ENCODE measurements at places on chromosomes 12 and 14. TPM values are rescaled to one million over a fixed set of nuclear protein-coding genes. Genes with fewer than 3 reads are reported as not detected.

- H3K4me1 ChIP-seq = no peaks in the 10 kb centered on the region
- no peaks in the 10 kb centered on the region for H3K27me3 ChIP-seq
- no peak for DNase-seq
- no peak overlapping the region for H3K27ac ChIP-seq
These were observed 16.1 kb downstream of the NTN4 start for GRCh38 chr12:95774311-95775045.

DNA sequence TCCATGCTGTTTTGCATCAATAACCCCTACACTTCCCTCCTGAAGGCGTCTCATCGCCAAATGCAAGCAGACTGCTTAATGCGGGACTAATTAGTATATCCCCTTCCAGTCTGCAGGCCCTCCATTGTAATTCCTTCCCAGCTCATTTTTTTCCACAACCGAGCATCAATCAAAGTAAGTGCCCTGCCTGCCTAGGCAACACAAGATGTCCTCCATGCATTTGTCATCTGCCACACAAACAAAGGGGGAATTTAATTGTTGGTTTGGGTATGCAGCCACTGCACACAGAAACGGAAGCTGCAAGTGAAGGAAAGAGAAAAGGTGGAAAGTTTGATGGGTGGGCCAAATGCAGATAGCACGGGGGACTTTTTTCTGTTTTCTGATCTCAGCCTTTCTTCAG lies 168.0 kb downstream of the EGLN3 start:
- no peak overlapping the region for H3K4me3 ChIP-seq
- no peak for DNase-seq
- H3K4me1 ChIP-seq = no peaks in the 10 kb centered on the region
- no peaks in the 10 kb centered on the region for H3K27me3 ChIP-seq
- H3K27ac ChIP-seq = no peak overlapping the region

DNA sequence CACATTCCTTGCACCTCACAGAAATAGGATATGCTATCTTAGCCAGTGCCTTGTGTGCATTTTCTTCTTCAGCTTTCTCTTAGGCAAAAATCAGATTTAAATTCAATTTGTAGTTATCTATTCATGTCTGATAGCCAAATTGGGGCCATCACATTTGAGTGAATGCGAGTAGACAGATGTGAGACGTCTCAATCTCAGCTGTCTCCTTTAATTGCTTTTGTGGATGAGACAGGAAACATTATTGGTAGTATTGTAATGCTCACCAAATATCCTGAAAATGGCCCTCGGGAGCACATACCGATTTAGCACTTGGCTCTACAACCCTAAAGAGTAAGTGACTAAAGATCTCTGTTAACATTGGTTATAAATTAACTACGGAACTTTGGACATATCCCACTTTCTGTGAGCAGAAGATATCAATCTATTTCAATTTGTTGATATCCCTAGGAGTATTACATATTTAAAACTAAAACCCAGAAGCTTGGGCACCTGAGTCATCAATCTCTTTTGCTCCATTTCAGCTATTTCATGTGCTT lies 1012.5 kb upstream of the TMEM132C start:
- no peak overlapping the region for H3K27ac ChIP-seq
- no peaks in the 10 kb centered on the region for H3K4me1 ChIP-seq
- H3K27me3 ChIP-seq = no peaks in the 10 kb centered on the region
- no peak for DNase-seq
- H3K36me3 ChIP-seq = no peaks in the 10 kb centered on the region
- H3K4me3 ChIP-seq = no peak overlapping the region

- peak overlapping the region; percentile 36 for H3K27ac ChIP-seq
- no peak overlapping the region for H3K4me3 ChIP-seq
- no peaks in the 10 kb centered on the region for H3K27me3 ChIP-seq
- no peaks in the 10 kb centered on the region for H3K36me3 ChIP-seq
These were observed 14.8 kb downstream of the ZBTB39 start for GRCh38 chr12:56991319-56992246.

DNA sequence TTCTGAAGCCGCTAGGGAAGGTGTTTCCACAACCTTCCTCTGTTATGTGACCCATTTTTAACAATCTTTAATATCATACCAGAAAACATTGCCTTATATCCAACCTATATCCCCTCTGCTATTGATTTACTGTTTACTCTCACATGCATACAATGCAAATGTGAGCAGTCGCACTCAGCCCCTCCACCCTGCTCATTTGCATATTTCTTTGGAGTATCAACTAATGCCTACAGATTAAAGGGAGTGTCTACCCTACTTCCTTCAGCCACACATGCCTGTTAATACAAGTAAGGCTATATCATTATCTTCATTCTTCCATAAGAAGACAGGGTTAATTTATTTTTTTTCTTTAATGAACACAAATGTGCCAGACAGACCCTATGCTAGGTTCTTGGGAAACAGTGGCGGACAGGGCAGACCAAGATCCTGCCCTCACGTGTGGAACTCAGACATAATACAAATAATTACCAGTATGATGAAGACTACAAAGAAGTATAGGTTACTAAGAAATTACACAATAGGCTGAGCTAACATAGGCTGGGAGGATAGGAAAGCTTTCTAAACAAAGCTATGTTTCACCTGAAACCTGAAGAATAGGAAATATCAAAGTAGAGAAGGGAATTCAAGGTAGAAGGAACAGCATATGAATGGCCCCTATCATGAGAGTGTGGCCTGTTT lies 107.3 kb upstream of the MDM1 start:
- H3K4me3 ChIP-seq = no peak overlapping the region
- H3K27me3 ChIP-seq = no peaks in the 10 kb centered on the region
- no peak for DNase-seq

DNA sequence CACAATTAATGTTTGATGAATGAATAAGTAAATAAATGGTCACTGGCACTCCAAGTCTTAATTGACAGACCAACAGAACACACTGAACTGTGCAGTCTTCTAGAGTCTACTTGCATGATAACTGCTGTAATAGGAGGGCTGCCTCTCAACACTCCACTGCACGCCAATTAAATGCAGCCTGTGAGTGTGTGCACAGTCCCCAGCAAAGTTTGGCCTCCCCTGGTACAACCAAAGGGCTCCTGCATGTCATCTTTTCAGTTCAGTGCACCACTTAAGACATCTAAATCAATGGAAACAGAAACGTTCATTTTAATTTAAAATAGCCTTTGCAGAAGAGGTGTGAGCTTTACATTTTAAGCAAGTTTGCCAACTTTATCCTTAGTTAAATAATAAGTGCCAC lies 121.7 kb upstream of the USP15 start:
- H3K27ac ChIP-seq = no peak overlapping the region
- H3K4me3 ChIP-seq = no peak overlapping the region
- H3K36me3 ChIP-seq = no peaks in the 10 kb centered on the region
- H3K27me3 ChIP-seq = no peaks in the 10 kb centered on the region
- DNase-seq = peak; percentile 4

- H3K4me3 ChIP-seq = no peak overlapping the region
- no peaks in the 10 kb centered on the region for H3K36me3 ChIP-seq
- H3K27me3 ChIP-seq = no peaks in the 10 kb centered on the region
- H3K4me1 ChIP-seq = no peaks in the 10 kb centered on the region
- no peak for DNase-seq
- no peak overlapping the region for H3K27ac ChIP-seq
These were observed 6.5 kb upstream of the WASHC4 start for GRCh38 chr12:105100998-105101397.

The SLC38A4 gene
- 0.11 TPM for total RNA-seq

DNA sequence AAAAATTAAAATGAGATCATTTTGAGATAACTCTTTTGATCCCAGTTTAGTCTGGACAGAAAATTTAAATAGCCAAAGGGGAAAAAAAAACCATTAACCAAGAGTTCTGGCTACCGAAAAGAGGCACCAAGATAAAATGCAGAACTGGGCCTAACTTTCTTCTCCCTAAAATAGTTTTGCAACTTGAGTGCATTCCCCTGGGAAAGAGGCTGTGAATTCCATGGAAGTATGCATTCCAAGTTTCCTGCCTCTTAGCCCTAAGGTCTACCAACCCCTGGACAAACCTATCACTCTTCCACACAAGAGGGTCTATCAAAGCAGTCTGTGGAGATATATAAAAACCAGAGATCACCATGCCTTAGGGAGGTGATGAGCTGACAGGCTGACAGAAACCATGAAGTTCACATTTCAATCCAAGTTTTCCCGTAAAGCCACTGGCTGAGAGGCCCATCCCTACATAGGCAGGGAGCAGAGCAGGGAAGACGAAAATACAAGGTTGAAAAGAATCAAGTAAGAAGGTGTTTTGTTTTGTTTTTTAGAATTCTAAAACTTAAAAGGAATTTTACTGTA lies 33.8 kb downstream of the DCP1B start:
- peaks cover 11% of the 10 kb centered on the region for H3K4me1 ChIP-seq
- no peak overlapping the region for H3K4me3 ChIP-seq
- no peaks in the 10 kb centered on the region for H3K36me3 ChIP-seq
- no peak overlapping the region for H3K27ac ChIP-seq
- no peaks in the 10 kb centered on the region for H3K27me3 ChIP-seq

DNA sequence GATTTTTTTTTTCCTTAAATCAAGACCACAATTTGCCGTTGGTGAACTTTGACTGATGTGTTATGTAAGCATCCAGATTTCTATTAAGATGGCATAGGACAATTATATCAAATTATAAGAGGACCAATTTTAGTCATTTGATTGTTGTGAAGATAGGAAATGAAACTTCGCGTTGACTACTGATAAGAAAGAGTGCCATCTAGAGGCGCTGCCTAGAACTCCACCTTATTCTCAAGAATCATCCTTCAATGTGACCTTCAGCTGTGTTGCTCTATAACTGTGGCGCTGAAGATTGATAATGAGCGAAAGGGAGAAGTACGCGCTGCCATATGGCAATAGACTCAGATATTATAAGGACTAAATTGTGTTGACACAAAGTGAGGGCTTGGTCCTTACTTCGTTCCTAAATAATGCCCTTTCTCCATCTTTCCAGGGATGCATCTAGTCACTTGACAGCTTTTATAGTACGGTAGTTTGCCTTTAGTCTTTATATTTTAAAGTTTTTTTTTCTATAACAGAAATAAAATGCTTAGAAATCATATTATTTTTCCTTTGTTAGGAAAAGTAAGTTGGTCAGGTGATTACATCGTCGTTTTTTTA lies 350.8 kb upstream of the STXBP6 start:
- no peaks in the 10 kb centered on the region for H3K27me3 ChIP-seq
- H3K36me3 ChIP-seq = no peaks in the 10 kb centered on the region
- no peak overlapping the region for H3K4me3 ChIP-seq
- no peaks in the 10 kb centered on the region for H3K4me1 ChIP-seq
- peak; percentile 65 for DNase-seq

- H3K27ac ChIP-seq = no peak overlapping the region
- no peak overlapping the region for H3K4me3 ChIP-seq
- H3K27me3 ChIP-seq = no peaks in the 10 kb centered on the region
- H3K36me3 ChIP-seq = no peaks in the 10 kb centered on the region
- H3K4me1 ChIP-seq = no peaks in the 10 kb centered on the region
These were observed 49.8 kb downstream of the PTGER2 start for GRCh38 chr14:52363961-52364360.

- peak within 1 kb of the TSS; percentile 85 for H3K27ac ChIP-seq
- no peaks in the 10 kb centered on the region for H3K27me3 ChIP-seq
- peak; percentile 60 for DNase-seq
- H3K36me3 ChIP-seq = no peaks in the 10 kb centered on the region
These were observed at the start of gene GPR132 for GRCh38 chr14:105065280-105066228. GPR132 (minus strand) TSS chr14:105065430; CDS start chr14:105055420, 10,010 bp downstream.

The PRH2 gene
- not detected for total RNA-seq

The RAD51AP1 gene
- 1.4 TPM for total RNA-seq

DNA sequence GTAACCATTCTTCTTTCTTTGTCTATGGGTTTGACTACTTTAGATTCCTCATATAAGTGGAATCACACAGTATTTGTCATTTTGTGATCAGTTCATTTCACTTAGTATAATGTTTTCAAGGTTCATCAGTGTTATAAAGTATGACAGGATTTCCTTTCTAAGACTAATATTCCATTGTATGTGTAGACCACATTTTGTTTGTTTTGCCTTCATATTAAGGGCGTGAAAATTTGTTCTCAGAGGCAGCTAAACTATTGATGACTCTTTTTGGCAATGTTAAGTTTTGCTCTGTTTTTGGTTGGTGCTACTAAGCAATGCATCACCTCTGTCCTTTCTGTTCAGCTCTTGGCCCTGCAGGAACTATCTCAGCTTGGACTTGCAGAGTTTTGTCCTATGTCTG lies 1.7 kb upstream of the KLRG1 start:
- no peak overlapping the region for H3K27ac ChIP-seq
- H3K4me3 ChIP-seq = no peak overlapping the region
- no peaks in the 10 kb centered on the region for H3K4me1 ChIP-seq

DNA sequence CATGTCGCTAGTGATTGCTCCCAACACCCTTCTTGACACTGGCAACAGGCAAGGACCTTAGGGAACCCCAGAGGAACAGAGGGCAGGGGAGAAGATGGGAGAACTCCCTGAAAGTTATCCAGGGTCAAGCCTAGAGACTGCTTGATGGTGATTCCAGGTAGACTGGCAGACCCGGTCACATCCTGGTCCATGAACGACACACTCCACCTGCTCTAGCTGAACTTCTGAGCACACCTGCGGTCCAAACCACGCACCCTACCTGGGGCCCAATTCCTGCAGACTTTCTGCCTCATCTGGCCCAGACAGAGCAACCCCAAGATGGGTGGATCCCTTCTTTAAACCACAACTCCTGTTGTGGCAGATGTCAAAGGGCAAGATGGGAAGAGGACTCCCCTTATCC lies 34.2 kb downstream of the NCKAP5L start:
- no peaks in the 10 kb centered on the region for H3K27me3 ChIP-seq
- no peak for DNase-seq
- no peak overlapping the region for H3K4me3 ChIP-seq
- H3K36me3 ChIP-seq = peaks cover 13% of the 10 kb centered on the region
- no peak overlapping the region for H3K27ac ChIP-seq
- no peaks in the 10 kb centered on the region for H3K4me1 ChIP-seq

- no peaks in the 10 kb centered on the region for H3K4me1 ChIP-seq
- H3K4me3 ChIP-seq = no peak overlapping the region
- no peaks in the 10 kb centered on the region for H3K36me3 ChIP-seq
- no peak overlapping the region for H3K27ac ChIP-seq
These were observed 10.6 kb downstream of the CD163L1 start for GRCh38 chr12:7433276-7433822.

GRCh38 chr12:122123051-122123760 lies 44.6 kb downstream of the MLXIP start:
- peaks cover 35% of the 10 kb centered on the region for H3K4me1 ChIP-seq
- no peak overlapping the region for H3K4me3 ChIP-seq
- H3K27me3 ChIP-seq = no peaks in the 10 kb centered on the region

DNA sequence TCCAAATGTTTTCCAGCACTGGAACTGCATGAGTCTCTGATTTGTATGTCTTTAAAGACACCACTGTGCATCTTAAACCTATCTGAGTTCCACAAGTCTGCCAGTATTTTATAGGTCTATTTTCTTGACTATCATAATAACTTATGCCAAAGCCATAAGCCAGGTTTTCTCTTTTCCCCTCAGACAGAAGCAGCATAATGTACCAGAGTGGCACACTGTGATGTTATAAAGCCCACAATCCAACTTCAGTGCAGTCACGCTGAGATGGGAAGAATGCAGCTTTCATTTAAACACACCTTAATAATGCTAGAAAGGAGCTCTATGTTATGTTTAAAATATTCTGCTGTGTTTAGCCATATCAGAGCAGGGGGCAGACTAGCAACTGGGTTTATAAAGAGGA lies 923.3 kb downstream of the DIO2 start:
- H3K4me1 ChIP-seq = no peaks in the 10 kb centered on the region
- no peak overlapping the region for H3K4me3 ChIP-seq
- no peaks in the 10 kb centered on the region for H3K27me3 ChIP-seq
- H3K36me3 ChIP-seq = no peaks in the 10 kb centered on the region
- no peak overlapping the region for H3K27ac ChIP-seq

- no peak for DNase-seq
- H3K27ac ChIP-seq = no peak overlapping the region
- H3K27me3 ChIP-seq = no peaks in the 10 kb centered on the region
- H3K4me1 ChIP-seq = no peaks in the 10 kb centered on the region
- no peaks in the 10 kb centered on the region for H3K36me3 ChIP-seq
- H3K4me3 ChIP-seq = no peak overlapping the region
These were observed 6.6 kb downstream of the SLC7A7 start for GRCh38 chr14:22808388-22809209.
